ENCODE measurements at places on chromosomes 4 and X.

- DNase-seq, result no peak
Measured at GRCh38 chr4:128347930-128348660, 60.5 kb upstream of the PGRMC2 start.

- no peak for DNase-seq
Measured at GRCh38 chr4:153025406-153025805, 89.3 kb downstream of the FHDC1 start.

GRCh38 chr4:10098780-10099160, 17.8 kb downstream of the WDR1 start:
- DNase-seq, result no peak

DNA sequence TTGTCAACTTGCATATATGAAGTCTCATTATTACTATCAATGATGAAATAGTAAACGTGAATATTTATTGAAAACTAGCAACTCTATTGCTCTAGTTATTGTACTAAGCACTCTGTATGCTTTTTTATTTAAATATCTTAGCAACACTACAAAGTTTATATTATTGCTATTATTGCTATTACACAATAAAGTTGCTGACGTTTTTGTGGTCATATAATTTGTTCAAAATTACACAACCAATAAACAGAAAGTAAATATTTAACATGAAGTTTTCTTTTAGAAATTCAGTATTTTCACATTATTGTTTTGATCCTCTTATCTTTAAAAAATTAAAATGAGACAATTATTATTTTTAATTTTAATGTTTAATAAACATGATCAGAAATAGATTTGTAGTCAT, 1521.1 kb upstream of the PCDH7 start:
- no peak for DNase-seq

DNA sequence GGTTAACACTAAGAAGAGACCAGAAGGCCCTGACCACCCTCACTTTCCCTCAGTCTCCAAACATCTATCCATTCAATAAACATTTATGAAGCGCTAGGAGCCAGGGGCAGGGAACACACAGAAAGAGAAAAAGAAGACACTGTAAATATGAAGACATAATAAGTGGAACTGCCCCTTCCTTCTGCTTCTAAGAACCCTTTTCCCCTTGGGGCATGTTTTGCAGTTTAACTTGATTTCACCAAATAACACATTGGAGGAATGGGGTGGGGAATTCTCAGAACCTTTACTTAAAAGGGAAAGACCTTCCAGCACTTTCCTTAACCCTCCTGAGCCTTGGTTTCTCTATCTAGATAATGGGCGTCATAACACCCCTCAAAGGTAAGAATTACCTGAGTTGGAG, 42.3 kb downstream of the RBM47 start:
- DNase-seq, result no peak

DNA sequence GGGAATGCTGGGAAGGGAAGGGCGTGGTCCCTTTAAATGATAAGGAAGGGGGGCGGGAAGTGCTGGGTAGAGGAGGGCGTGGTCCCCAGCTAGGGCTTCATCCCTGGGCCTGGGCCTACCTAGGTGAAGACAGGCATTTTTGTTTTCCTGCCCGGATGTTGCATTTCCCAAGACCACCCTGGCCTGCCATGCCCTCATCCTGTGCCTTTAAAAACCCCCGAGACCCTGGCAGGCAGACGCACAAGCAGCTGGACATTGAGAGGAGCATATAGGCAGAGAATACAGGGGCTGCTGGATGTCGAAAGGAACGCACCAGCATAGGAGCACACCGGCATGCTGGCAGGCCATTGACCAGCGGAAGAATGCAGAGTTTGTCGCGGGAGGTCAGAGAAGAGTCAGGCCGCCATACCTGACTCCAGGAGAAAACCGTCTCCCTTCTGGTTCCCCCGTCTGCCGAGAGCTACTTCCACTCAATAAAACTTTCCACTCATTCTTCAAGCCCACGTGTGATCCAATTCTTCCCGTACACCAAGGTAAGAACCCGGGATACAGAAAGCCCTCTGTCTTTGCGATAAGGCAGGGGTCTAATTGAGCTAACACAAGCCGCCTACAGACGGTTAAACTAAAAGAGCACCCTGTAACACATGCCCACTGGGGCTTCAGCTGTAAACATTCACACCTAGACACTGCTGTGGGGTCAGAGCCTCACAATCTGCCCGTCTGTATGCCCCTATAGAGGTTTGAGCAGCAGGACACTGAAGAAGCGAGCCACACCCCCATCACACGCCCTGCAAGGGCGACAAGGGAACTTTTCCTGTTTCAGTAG, 2.9 kb upstream of the AGA start:
- no peak for DNase-seq

DNA sequence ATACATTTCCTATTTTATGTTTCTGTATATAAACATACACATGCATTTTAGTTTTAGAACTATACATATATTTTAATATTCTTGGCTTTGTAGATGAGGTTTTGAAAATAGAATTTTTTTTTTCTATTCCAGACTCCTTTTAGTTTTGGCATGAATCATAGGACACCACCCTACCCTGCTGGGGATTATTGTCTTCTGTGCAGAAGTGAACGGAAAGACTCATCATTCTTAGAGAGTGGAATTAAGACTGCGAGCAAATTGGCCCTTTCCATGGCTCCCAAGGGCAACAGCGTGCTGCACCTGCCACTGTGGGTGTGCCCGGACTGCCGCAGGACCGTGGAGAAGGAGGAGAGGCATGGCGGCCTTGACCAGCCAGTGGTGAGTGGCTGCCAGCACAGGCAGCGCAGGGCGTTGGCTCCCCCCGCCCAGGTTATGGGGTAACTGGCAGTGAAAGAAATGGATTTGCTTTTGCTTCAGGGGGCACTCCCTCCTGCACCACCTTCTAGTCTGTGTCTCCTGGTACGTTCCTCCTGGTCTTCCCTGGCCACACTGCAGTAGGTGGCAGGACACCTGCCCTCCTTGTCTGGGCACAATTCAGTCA, 59.6 kb downstream of the FAM193A start:
- DNase-seq, result no peak

DNA sequence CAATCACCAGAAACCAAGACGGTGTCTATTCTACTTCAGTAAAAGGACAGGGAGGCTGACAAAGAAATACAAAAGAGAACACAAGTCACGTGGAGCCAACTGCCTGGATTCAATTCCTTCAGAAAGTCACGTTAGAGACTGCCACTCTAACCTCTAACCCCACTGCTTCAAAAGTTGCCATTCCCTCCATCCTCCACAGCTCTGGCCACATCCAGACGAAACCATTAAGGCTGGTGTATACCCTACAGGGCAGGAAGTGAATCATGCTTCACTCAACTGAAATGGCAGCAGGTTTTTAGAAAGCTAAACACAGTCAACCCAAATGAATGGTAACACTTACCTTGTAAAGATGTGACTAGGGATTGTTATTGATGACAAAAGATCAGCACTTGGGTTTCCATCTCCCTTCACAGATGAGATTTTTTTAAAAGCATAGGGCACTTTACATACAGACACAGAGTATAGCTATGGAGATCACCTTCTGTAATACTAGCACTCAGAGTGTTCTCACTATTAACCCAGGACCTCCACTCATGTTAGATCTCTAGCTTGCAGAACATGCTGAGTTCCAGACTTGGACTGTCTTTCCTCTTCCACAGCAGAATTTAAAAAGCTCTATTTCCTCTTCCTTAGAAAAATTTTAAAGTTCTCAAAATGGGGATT, 37.4 kb downstream of the MAML3 start:
- DNase-seq, result no peak

GRCh38 chrX:119118780-119119395, 8.7 kb downstream of the KIAA1210 start:
- peak; percentile 45 for DNase-seq

DNA sequence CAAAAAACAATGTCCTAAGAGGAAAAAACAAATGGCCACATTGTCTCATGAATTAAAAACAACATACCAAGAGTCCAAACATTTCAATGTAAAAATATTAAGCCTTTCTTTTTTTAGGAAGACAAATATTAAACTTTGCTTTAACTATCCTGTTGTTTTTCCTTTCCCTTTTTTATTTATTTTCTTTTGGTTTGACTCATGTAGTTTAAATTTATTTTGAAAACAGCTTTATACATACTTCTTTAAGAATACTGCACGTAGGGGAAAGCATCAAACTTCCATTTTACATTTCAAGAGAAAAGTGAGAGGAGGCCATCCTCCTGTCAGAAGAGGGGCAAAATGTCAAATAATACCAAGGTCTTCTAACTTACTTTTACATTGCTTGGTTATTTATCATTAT, 8.7 kb downstream of the GAB1 start:
- DNase-seq, result no peak

DNA sequence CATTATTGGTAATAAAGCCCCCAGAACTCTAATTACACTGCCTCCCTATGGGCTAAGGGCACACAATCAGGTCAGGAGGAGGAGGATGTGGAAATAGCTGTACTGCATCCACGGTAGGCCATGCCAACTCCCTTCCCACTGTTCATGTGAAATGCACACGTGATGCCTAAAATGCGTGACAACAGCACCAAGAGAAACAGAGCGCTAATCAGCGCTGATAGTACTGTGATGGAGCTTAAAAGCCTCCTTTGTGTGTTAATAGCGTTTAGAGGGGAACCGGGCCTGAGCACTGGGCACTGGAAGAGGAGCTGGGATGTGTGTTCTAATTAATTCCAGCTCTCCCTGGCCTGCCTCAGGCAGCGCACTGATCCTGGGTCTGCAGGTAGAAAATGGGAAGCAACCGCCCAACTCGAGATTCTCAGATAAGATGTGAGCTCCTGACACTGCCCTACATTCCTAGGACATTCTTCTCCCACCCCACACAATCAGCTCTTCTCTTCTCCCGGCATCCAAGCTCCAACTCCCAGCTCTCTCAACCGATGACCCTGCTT, 12.9 kb downstream of the DCTD start:
- DNase-seq, result no peak

DNA sequence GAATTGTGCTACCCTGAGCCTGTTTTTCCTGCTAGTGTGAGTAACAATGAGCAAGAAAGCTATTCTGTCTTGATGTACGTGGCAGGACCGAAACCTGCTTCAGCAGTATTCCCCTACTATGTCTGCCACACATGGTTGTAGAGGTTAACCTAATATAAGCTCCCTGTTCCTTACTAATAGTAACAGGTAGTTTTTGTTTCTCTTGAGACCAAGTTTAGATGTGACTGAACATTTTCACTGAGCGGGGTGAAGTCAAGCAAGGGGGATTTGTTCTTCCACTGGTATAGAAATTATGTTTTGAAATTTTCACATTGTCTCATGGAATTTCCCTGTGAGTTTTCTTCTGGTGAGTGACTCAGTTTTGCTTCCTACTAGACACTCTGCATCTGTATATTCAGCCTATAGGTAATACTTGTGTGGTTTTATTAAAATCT, 37.3 kb downstream of the RRAGB start:
- no peak for DNase-seq
